ENCODE measurements at places on chromosomes 6 and 20.
A peak's percentile ranks its signal among the peaks of the same experiment; 100 is the strongest.

GRCh38 chr6:2124260-2124709 lies 121.1 kb downstream of the GMDS start:
- DNase-seq = peak; percentile 8

DNA sequence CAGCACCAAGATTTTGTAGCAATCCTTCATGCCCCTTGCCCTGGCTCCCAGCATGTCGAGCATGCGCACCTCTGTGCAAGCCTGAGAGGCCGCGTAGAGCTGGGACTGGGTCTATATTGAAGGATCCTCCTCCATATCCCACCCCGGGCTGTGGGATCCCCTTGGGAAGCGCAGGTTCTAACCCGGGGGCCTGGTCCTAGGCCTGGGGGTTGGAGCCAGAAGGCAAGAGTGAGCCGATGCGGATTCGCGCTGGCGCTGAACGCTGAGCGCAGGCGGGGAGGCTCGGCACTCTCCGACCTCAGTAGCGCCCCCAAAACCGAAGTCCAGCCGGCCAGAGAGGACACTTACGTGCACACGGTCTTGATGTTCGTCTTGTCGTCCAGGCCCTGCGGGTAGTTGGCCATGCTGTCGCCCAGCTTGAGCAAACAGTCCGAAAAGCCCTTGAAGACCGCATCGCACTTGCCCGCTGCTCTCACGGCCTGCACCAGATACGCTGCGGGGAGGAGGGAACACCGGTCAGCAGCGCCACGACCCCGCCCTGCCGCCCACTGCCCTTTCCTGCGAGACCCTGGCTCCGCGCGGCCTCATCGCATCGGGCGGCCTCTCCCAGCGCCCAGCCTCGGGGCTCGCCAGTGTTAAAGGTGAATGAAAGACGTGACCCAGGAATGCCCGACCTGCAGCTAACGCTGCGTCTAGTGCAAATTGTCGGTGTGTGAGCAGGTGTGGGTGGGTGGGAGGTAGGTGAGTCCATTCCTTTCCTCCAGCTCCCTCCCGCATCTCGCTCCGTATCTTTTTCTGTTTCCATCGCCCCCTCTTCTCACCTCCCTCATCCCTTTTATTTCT lies 4.5 kb downstream of the NRN1 start:
- DNase-seq = no peak

- DNase-seq = no peak
These were observed 102.9 kb upstream of the SIRPA start for GRCh38 chr20:1792274-1792673.

DNA sequence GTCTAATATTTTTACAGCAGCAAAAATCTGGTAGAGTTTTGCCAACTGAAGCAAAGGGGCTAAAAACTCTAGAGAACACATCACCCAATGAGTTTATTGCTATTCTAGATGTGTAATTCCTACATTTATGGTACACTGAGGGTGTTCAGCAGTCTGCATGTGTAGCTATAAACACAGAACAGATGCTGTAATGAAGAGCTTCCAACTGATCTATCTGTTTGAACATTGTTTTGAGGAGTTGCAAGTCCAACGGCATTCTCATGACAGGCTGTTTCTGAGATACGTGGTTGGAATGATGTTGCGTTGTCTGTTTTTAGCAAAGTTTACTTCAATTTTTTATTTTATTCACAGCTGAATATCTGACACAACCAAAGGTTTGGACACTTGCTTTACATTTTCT lies 141.2 kb upstream of the RAB32 start:
- DNase-seq = no peak

DNA sequence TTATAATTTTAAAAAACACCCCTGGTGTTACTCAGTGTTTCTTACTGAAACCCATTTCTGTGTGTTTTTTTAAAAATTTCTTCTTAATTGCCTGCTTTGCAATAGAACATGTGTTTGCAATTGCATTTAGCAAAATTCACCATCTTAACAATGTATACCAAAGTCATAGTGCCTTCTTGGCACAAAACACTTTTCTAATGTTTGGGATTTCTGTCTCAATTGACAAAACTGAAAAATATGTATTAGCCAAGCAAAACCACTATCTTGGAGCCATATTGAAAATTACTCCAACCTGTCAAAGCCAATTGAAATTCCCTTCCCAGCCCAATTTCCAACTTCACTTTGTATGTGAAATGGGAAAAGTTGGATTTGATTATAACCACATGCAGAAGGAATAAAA lies 88.4 kb upstream of the RSPO3 start:
- DNase-seq = no peak

Data from fibroblast of upper back skin (primary cell).